Neural crest cell (in vitro differentiated cells): ENCODE measurements at places on chromosomes 12 and 14.

DNA sequence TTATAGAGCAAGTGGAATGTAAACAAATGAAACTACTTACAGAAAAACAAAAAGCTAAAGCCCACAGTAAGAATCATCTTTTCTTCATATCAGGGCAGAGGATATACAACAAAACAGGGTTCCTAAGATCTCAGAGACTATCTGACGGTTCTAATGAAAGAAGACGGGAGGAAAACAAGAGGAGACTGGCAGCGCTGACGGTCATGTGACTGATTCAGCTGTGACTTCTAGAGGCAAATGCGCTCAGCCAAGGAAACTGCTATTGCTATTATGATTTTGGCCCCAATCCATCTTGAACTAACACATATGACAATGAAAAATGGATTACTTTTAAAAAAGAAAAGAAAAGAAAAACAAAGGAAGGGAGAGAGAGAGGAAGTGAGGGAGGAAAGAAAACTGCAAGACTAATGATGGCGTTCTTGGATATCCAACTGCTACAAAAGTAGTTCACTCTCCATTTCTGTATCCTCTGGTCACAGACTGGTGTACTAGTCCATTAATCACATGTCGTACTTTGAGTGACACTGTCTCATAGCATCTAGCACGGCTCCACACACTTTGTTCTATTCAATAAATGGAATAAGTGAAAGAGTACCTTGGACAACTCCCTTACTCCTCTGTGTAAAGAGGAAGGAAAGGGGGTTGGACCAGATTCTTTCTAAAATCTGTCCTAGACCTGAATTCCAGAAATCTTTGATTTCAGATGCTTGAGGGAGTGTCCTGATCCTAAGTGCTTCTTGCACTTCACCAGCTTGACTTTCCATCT lies 119.3 kb downstream of the DAD1 start:
- DNase-seq = no peak
- no peak overlapping the region for H3K4me3 ChIP-seq
- peaks cover 3% of the 10 kb centered on the region for H3K27me3 ChIP-seq
- no peaks in the 10 kb centered on the region for H3K36me3 ChIP-seq
- peaks cover 24% of the 10 kb centered on the region for H3K4me1 ChIP-seq

DNA sequence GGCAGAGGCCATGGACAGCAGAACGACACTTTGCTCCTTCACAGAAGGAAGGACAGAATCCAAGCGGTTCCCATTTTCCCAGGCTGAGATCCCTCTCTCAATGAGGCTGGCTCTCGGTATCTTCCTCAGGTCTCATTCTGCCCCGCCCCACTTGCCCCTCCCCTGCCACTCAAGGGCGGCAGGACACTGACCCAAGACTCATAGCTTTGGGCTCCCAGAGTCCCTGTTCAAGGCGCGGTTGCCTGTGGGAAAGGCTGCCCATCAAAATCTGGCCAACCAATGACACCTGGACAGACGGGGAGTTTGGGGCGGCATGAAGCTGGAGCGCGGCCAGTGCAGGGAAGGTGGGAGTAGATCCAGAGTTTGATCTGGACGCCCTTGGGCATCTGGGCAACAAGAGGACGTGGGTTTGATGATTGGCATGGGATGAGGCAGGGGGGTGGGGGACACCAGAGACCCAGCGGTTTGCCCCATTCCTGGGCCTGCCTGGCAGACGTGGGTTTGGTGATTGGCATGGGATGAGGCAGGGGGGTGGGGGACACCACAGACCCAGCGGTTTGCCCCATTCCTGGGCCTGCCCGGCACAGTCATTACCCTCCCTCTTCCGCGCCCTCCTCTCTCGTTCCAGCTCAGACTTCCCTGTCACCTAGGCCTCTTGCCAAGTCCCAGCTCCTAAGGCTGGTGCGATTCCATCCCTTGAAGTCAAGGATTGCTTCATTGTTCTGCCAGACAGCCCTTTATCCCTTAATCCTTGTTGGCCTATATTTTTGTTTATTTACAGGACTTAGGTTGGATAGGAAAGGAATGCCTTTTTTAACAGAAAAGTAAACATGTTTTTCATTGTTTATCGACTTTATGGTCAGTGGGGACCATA lies 92.1 kb downstream of the NINJ2 start:
- peaks cover 31% of the 10 kb centered on the region for H3K4me1 ChIP-seq
- DNase-seq = no peak
- H3K4me3 ChIP-seq = peak overlapping the region; percentile 71
- H3K27ac ChIP-seq = peak overlapping the region; percentile 75
- no peaks in the 10 kb centered on the region for H3K27me3 ChIP-seq
- no peaks in the 10 kb centered on the region for H3K36me3 ChIP-seq

GRCh38 chr12:130452546-130452945 lies 114.9 kb downstream of the PIWIL1 start:
- no peak for DNase-seq
- H3K4me1 ChIP-seq = no peaks in the 10 kb centered on the region
- H3K36me3 ChIP-seq = no peaks in the 10 kb centered on the region
- H3K27ac ChIP-seq = no peak overlapping the region
- H3K27me3 ChIP-seq = no peaks in the 10 kb centered on the region

- no peaks in the 10 kb centered on the region for H3K36me3 ChIP-seq
- peak within 1 kb of the TSS; percentile 93 for H3K4me3 ChIP-seq
- DNase-seq = peak; percentile 36
- peaks cover 92% of the 10 kb centered on the region for H3K27me3 ChIP-seq
Observed at GRCh38 chr12:95790033-95790916, at the start of gene NTN4. NTN4 (minus strand) TSS chr12:95790764; CDS start chr12:95790309, 455 bp downstream.

DNA sequence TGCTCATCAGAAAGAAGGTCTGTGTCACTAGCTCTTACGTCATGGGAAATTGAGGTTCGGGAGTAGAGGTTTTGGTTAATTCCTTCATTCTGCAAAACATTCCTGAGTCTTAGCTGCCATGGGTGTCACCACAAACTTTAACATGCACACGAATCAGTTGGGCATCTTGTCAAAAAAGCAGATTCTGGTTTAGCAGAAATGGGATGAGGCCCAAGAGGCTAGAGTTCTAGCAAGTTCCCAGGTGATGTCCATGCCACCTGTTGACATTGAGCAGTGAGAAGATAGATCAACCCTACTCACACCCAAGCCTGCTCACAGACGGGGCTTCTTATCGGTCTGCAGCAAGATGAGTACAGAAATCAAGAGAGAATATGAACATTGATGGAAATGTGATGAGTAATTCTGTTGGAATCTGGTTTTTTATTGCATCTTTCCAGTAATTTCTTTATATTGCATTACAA lies 11.7 kb upstream of the RIN3 start:
- no peak overlapping the region for H3K27ac ChIP-seq
- H3K4me1 ChIP-seq = peaks cover 30% of the 10 kb centered on the region
- H3K27me3 ChIP-seq = no peaks in the 10 kb centered on the region

GRCh38 chr14:19754172-19754571 lies 10.8 kb downstream of the OR4Q3 start:
- H3K36me3 ChIP-seq = peaks cover 4% of the 10 kb centered on the region
- no peaks in the 10 kb centered on the region for H3K4me1 ChIP-seq
- no peaks in the 10 kb centered on the region for H3K27me3 ChIP-seq
- H3K27ac ChIP-seq = no peak overlapping the region
- DNase-seq = no peak
- no peak overlapping the region for H3K4me3 ChIP-seq

GRCh38 chr12:2190085-2190484 lies 137.3 kb downstream of the CACNA1C start:
- H3K27me3 ChIP-seq = no peaks in the 10 kb centered on the region
- DNase-seq = no peak
- H3K27ac ChIP-seq = no peak overlapping the region
- no peaks in the 10 kb centered on the region for H3K36me3 ChIP-seq
